Stimulated activated CD4-positive, alpha-beta T cell treated with anti-CD3 and anti-CD28 coated beads, Interleukin-15, amount 100 ng/mL, for 1 hour (primary cell): ENCODE measurements at places on chromosomes 6 and 20.
A peak's percentile ranks its signal among the peaks of the same experiment; 100 is the strongest.

DNA sequence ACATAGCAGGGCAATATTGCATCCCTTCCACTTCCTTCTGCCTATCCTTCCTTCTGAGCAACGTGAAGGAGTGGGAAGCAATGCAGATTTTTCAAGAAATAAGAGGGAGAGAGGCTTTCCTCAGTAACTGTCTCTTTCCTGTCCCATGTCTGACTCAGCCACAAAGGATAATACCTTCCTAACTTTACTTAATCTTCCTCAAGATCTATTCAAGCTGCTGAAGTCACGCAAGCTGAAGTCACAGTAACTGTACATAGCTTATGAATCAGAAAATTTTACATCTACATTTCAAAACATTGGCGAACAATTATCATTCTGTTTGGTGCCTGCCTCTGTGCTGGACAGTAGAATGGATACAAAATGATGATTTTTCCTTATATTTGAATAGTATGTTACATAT is 86.4 kb upstream of the POU3F2 start:
- DNase-seq, result no peak

- DNase-seq, result no peak
These were observed 49.0 kb downstream of the MDGA1 start for GRCh38 chr6:37648465-37649330.

DNA sequence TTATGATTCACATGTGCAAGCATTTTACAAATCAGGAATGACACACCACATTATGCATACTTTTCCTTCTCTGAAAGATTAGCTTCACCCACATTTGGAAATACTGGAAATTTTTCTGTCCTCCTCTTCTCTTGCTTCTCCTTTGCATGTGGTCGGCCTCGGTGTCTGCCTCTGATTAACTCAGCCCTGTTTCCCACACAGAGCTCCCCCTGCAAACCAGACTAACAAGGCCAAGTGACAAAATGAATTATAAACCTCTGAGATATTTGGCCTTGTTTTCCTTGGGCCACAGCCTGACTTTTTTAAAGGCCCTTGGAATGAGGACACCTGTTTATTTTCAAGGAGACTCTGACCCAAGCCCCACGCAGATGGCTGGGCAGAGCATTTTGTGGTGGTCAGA is 9.0 kb upstream of the CCN6 start:
- no peak for DNase-seq

DNA sequence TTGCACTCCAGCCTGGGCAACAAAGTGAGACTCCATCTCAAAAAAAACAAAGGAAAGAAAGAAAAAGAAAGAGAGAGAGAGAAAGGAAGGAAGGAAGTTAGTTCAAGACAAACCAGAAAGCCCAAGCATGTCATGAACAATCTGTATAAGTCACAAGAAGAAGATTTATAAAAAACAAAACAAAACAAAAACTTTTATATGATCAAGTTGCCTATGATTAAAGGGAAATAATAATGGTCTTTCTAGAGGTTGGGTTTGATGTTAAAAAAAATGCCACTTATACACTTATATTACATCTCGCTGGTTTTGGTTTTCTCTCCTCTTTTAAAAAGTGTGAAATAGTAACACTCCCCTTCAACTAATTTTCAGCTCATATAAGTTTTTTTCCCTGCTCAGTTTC is 146.2 kb upstream of the CARMIL1 start:
- no peak for DNase-seq

- no peak for DNase-seq
These were observed 13.6 kb downstream of the GSTA2 start for GRCh38 chr6:52749556-52750152.

GRCh38 chr6:79557673-79558467 is 20.6 kb upstream of the LCA5 start:
- no peak for DNase-seq

- DNase-seq, result no peak
These were observed 36.7 kb downstream of the INSM1 start for GRCh38 chr20:20404633-20405032.

GRCh38 chr6:13985663-13986325 is 61.0 kb downstream of the RNF182 start:
- DNase-seq, result no peak

GRCh38 chr6:80249897-80250296 is 143.4 kb downstream of the BCKDHB start:
- DNase-seq, result no peak

GRCh38 chr6:130734161-130734560 is 93.0 kb upstream of the SMLR1 start:
- DNase-seq, result no peak

DNA sequence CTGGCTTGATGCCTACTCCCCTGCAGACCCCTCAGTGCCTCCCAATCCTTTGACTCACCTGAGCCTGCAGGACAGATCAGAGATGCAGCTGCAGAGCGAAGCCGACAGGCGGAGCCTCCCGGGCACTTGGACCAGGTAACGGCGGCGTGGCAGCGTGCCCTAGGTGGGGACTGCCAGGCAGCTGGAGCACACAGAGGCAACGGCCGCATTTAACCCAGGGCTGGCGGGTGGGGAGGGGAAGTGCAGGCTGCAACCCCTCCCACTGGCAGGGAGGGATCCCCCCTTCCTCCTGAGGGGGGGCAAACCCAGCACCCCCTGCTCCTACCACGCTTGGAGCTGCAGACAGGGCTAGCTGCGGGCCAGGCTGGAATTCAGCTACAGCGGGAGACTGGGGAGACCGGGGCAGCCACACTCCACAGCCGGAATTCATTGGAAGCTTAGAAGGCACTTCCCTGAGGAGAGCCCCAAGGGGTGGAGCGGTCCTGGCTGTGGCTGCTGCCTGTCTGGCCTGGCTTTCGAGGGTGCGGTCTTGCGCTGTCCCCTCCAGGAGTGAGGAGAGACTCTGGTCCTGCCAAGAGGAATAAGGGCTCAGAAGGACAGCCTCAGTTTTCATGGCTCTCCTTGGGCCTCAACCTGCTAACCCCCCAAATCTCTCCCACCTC is at the start of gene MATN4:
TSS of gene MATN4 (minus strand) at position 183 of the 662 bp plus-strand sequence. CDS start 2,717 bp downstream, outside the sequence.
- no peak for DNase-seq

DNA sequence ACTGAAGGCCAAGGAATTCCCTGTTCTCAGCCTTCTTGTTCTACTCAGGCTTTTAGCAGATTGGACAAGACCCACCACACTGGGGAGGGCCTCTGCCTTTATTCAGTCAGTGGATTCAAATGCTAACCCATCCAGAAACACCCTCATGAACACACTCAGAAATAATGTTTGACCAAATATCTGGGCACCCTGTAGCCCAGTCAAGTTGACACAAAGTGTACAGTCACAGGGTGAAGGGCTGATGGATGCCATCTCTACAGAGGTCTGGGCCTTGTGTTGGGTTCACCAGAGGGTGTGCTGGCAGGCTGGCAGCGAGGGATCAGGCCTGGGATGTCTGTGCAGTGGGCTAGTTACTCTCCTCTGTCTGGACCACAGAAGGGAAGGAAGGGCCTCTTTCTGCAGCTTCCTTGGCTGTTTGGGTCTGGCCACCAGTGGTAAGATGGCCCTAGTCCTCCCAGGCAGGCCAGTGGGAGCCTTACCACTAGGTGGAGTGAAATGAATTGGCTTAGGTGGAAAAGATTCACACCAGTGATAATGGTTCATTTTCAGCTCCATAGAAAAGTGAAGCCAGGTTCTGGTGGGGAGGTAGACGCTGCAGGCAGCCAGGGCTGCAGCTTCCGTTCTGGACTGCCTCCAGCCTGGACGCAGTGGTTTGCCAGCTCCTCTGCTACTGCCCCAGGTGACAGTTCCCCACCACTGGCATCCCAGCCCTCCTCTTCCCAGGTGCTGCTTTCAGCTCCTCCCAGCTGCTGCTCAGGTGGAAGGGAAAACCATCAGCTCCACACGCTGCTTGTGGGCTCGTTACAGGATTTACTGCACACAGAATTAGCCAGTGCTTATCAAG is 9.2 kb downstream of the TUBB2A start:
- DNase-seq, result no peak

GRCh38 chr20:57450419-57450818 is 59.2 kb downstream of the RBM38 start:
- DNase-seq, result no peak

DNA sequence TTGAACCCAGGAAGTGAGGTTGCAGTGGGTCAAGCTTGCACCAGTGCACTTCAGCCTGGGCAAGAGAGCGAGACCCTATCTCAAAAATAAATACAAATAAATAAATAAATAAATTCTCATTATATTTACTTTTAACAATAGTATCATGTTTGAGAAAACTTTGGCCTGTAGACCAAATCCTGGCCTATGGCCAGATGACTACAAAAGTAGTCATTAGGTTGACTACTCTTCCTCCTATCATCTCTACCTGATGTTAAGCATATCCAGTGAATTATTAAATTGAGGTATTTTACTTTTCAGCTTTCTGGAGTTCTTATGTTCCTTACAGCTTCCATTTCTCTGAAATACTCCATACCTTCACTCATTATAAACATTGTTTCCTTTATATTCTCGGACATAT is 280.6 kb downstream of the LAMA2 start:
- DNase-seq, result no peak

DNA sequence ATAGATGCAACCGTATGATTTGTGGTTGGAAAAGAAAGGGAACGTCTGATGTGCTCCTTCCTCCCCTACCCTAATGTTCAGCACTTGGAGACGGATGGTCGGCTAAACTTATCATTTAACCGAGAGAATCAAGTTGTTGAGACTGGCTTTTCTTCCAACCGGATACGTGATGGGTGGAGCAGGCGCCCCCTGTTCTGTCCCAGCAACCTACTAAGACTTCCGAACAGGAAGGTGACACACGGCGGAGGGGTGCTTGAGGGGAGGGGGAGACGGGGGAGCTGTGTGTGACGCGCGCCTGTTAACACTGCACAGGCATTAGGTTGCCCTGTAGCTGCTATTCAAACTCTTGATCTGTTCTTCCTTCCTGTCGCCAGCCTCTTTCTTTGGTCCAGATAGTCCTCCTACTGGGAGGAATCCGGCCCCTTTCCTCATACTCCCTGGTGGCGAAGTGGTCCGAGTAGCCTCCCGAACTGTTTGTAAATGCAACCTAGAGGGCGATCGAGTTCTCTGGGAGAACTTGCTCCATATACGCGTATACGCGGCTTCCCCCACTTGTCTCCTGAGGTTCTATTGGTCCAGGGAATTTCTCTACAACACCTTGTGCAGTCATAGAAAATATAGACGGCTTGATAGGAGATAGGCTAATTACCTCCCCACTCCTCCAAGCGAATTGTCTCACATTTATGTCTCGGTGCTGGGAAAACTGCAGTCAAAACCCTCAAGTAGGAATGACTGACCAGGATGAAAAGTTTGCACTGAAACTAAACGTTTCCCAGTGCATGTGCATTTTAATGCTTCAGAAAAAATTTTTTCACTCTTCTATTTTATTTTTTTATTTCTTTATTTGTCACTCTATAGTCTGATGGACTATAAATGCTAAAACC is 126.0 kb upstream of the SLC2A12 start:
- DNase-seq, result peak; percentile 66

- DNase-seq, result no peak
These were observed 3.5 kb downstream of the TENT5A start for GRCh38 chr6:81748994-81749393.

DNA sequence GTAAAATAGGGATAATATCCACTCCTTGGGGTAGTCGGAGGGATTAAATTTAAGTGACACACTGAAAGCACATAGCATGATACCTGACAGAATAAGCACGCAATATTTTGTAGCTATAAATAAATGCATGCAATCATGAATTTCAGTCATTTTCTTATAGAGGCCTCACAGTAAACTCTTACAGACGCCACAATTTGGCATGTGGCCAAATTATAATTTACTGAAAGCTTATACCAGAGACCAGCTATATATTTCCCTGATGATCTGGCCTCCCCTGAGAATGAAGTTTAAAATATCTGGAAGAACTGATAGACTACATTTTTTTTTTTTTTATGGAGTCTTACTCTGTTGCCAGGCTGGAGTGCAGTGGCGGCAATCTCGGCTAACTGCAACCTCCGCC is 40.9 kb downstream of the QRSL1 start:
- DNase-seq, result no peak

DNA sequence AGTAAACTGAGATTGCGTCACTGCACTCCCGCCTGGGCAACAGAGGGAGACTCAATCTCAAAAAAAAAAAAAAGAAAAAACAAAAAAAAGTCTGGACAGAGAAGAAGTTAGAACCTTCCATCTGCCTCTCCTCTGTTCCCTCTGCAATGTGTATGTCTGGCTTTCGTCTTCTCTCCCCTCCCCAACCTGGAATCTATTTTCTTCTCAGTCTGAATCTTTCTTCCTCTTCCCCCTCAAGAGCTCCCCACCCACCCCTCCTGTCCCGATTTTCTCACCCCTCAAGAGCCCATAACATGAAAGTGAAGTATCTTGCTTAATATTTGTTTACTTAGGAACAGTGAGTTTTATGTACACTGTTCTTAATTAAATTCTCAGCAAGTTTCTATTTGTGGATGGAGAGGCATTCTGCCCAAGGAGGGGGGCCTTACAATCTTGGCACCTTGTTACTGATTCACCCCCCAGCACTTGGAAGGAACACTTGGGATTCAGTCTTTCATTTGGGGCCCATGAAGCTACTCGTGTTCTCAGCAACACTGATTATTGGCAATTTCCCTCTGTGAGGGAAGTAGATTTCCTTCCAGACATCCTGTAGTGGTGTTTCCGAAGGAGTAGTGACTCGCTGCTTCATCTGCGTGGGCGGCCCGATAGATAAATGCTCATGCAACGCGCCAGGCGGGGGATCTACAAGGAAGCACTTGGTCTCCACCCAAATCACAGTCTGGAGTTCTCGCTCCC is 69.3 kb upstream of the SRSF6 start:
- DNase-seq, result no peak

- no peak for DNase-seq
These were observed 183.0 kb upstream of the TAB2 start for GRCh38 chr6:149134511-149134933.

DNA sequence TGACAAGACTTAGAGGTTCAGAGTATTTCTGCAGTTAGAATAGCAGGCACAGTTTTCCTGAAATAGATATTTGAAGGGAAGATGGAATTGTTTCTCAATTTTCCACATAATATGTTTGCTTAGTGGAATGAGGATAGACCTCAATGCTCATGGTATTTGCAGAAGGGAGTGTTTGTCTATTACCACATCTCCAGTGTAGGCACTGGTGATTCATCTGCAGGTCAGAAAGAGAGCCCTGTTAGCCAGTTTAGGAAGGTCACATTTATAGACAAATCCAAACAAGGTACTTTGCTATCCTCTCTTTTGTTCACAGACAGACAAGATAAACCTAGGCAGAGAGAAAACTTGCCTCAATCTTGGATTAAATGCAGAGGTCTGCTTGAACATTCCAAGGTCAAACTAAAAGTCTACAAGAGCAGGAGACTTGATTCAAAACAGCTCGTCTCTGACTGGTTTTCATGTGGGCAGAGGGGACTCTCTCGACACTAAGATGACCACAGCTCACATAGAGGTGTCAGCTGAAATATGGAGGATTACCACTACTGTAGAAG is 22.8 kb downstream of the ISM1 start:
- no peak for DNase-seq
